Upper lobe of right lung (tissue), 1 donor: ENCODE measurements at places on chromosomes 6 and 20.

- DNase-seq: no peak
Observed at GRCh38 chr6:124887872-124888580, 74.2 kb upstream of the RNF217 start.

DNA sequence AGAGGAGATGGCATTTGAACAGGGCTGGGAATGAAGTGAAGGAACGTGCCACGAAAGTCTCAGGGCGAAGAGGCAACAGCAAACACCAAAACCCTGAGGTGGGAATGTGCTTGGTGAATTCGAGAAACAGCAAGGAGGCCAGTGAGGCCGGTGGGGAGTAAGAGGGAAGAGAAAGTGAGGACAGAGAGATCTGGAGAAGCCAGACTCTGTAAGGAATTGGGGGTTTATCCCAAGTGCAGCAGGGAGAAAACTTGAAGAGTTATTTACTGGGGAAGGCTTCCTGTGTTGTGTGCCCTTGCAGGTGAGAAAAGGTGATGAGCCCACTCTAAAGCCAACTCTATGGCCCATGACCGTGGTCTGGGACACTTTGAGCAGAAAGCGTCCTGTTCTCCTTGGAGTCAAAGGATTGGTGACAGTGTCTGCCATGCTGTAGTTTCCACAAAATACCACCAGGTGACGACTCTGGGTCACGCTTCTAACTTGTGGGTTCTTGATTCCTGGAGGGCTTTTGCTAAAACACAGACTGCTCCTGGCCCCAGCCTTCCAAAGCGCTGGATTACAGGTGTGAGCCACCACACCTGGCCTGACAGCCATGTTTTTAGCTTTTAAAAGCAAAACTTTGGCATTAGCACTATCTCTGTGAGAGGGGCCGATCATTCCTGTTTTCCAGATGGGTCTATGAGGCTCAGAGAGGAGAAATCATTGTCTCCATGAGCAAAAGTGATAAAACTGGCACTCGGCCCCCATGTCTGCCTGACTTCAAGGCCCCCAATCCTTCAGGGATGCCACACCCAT is 18.0 kb upstream of the CSNK2A1 start:
- no peak for DNase-seq

DNA sequence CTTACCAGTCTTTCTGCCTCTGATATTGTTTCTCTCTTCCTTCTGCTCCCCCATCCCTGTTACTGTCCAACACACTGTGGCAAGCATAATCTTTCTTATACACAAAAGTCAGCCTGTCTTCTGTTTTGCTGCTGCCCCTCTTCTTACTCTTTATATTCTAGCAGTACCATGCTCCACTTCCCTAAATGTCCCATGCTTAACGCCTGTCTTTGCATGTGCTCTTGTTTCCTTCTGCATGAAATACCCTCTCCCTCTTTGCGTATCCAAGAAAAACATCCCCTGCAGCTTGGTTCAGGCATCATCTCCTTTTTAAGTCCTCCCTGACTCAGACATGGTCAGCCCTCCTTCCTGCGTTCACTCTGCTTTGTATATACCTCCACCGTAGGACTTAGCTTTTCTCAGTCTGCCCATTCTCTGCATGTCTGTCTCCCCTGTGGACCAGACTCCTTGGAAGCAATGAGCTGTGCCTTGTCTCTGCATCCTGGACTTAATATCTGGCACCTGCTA is 103.9 kb downstream of the CTNNBL1 start:
- DNase-seq: no peak

DNA sequence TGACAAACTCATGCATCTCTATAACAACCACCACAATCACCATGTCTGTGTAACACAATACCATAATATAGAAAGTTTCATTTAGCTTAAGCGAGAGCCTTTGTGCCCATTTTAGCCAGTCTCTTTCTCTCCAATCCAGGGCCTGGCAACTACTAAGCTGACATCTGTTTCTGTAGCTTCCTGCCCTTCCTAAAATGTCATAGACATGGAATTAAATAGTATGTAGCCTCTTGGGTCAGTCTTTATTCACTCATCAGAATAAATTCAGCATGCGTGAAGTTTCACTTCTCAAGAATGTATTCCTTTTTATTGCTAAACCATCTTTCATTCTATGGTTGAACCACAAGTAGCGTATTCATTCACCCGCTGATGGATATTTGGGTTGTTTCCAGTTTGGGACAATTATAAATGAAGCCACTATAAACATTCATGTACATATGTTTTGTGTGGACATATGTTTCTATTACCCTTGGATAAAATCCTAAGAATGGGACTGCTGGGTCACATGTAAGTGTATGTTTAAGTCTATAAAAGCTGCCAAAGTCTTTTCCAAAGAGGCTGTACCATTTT is 1.7 kb upstream of the TREM2 start:
- no peak for DNase-seq

DNA sequence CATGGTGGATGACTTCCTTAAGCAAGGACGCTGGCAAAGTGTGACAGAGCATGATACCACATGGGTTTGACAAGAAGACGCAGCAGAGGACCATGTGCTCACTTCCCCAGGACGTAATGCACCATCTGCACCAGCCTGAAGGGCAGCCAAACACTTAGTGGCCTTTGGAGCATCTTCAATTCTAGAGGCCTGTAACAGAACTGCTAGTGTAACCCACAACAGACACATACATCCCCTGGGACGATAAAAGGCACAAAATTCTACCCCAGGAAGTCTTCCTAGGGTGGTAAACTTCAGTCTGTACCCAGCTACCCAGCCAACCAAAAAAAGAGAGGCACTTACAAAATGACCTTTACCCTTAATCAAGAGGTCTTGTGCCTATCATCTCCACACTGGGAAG is 9.2 kb upstream of the CPNE1 start:
- no peak for DNase-seq

DNA sequence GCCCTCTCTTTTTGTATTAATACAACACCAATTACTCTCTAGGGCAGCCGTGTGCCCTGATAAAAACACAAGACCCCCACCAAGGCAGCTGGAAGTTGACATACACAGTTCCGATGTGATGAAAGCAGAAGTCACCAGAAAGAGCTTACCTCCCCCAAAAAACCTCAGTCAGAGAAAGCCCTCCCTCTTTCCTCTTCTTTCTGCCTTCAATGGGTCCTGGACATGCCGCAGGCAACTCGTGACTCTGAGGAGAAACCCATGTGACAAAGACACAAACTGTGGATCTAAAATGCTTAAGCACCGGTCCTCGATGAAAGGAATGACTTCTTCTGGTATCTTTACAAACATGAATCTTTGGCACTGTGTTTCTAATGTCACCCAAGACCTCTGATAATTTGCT is 117.7 kb upstream of the CCDC28A start:
- no peak for DNase-seq

- DNase-seq: no peak
Observed at GRCh38 chr20:1896484-1897258, 1.5 kb downstream of the SIRPA start.

GRCh38 chr6:132887204-132887603 is 72.8 kb downstream of the RPS12 start:
- no peak for DNase-seq

DNA sequence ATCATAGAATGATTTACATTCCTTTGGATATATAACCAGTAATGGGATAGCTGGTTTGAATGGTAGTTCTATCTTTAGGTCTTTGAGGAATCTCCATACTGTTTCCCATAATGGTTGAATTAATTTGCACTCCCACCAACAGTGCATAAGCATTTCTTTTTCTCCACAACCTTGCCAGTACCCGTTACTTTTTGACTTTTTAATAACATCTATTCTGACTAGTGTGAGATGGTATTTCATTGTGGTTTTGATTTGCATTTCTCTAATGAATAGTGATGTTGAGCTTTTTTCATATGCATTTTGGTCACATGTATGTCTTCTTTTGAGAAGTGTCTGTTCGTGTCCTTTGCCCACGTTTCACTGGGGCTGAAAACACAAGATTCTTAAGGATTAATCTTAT is 107.3 kb downstream of the TINAG start:
- DNase-seq: no peak

DNA sequence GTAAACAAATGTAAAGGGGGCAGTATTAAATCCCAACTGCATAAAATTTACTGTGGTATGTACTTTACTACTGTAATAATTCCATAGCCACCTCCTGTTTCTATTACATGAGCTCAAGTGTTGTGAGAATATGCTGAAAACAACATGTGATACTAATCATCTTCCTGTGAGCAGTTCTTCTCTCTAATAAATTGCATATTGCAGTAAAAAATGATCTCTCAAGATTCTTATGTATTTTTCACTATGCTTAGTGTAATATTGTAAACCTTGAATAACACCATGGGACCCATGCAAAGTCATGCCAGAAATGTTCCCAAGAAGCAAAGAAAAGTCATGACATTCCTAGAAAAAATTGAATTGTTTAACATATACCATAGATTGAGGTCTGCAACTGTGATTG is 133.0 kb upstream of the ATXN1 start:
- DNase-seq: no peak

GRCh38 chr6:30876039-30876730 is 8.1 kb upstream of the DDR1 start:
- no peak for DNase-seq

- DNase-seq: no peak
Observed at GRCh38 chr6:74690365-74690764, 515.5 kb downstream of the COL12A1 start.

- DNase-seq: no peak
Observed at GRCh38 chr6:159468994-159469393, 224.0 kb downstream of the SOD2 start.

DNA sequence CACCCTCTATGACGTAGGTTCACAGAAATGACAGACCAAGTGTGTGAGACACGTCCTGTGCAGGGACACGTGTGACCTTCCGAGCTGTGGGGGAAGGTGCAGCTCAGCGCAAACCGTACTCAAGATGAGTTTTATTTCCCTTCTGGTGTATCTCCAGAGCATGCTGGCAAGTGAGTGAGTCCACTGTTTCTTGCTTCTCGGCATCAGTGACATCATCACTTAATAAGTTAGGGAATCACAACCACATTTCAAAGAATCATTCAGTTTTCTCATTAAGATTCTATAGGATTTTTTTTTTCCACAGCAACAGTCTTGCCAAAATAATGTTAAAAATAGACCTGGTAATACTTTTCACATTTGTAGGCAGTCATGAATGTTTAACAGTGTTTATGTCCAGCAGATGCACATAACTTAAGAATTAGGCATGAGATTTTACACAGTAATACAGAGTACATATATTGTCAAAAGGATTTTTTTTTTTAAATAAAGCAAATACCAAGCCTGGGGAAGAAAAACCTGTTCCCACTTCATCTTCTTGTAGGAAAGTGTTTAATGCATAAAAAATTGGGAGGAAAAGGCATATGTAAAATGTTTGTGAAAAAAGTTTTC is 417.8 kb downstream of the CDC5L start:
- no peak for DNase-seq

DNA sequence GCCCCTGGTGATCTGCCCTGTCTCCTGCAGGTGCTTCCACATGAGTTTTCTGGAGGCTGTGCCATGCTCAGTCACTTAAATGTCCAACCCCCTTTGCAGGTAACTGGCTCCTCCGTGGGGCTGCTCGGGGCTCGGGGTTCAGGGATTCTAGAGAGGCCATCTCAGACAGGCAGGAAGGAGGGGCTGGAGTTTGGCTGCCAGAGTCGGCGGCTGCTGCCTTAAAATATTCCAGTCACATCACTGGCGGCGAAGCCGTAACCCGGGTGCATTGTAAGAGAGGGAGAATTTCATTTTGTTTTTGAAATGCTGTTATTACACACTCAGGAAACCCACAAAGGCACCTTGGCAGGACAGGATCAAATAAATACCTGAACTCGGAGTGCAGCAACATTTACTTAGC is 212.9 kb upstream of the PMEPA1 start:
- DNase-seq: peak; percentile 43

GRCh38 chr6:163793011-163793983 is 378.8 kb downstream of the QKI start:
- no peak for DNase-seq

GRCh38 chr6:41726876-41727275 is 8.5 kb downstream of the TFEB start:
- DNase-seq: no peak

- no peak for DNase-seq
Observed at GRCh38 chr6:14110001-14110818, 7.4 kb upstream of the CD83 start.

DNA sequence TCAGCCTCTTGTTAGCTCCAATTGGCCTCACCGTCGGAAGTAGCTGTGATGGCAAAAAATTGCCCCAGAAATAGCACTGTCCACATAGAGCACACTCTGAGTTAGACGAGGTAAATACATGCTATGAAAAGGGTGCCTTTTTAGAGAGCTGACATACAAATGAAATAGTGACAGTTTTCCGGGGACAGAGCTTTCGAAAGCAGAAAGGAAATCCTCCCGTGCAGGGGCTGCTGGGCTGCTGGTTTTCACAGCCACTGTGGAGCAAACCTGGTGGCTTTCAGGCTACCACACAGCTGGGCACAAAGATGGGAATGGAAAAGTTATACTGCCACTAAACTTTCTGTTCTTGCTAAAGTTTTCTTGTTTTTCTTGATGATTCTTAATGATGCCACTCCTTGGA is 8.3 kb downstream of the SLPI start:
- no peak for DNase-seq
